ENCODE measurements at places on chromosomes 6 and 20.

DNA sequence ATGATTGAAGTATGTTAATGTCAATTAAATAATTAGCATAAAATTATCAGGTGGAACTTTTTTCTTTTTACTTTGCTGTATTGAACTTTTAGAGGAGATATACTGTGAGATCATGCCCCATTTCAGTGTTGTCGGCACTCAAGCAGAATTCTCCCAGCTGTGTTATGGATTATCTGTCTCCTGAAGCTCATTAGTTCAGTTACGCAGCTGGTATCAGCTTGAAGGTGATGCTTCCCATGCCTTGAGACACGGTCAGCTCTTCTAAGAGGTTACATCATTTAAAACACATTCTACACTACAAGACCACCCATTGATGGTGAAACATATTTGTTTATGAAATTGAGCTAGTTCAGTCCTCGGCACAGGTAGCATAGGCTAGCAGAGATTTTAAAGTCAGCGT lies 68.9 kb upstream of the PHACTR2 start:
- no peak for DNase-seq

GRCh38 chr6:2915150-2915549 lies 12.0 kb upstream of the SERPINB9 start:
- DNase-seq: no peak

DNA sequence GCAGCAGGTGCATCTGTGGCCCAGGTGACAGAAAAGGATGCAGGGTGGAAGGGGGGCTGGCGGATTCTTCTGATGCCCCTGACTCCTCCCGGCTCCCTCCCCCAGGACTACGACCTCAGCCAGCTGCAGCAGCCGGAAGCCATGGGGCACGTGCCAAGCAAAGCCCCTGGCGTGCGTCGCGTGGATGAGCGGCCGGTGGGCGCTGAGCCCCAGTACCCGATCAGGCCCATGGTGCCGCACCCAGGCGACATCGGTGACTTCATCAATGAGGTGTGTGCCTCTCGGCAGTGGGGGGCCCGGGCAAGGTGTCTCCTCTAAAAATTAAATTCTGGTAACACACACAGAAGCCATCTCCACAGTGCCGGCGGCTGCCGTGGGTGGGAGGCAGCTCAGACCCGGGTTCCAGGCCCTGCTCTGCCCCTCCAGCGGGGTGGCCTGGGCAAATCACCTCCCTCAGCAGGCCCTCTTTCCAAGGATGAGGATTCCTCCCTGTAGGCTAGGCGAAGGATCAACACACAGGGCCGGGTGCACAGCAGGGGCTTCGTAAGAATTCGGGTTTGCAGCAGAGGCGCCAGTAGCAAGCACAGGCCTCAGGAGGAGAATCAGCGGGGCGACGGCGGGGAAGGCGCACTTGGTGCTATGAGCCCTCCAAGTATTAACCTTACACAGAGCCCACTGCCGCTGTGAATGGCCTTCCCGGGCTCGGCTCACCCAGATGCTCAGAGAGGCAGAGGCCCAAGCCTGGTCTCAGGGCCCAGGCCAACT lies 131.5 kb downstream of the TAF4 start:
- DNase-seq: no peak

DNA sequence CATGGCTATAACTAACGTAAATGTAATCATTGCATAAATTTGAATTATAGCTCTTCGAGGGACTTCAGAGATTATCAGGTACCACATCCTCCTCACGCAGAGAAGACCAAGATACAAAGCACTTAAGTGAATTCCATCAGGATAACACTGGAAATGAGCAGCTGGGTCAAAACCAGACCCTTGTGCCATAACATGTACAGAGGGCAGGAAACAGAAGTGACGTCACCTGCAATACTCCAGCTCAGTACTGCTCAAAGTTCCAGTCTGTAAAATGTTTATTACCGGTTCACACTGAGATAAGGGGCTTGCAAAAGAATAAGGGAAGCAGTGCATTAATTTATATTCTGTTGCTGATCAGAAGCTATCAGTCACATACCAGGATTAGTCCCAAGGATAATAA lies 45.8 kb downstream of the RGS17 start:
- DNase-seq: no peak

DNA sequence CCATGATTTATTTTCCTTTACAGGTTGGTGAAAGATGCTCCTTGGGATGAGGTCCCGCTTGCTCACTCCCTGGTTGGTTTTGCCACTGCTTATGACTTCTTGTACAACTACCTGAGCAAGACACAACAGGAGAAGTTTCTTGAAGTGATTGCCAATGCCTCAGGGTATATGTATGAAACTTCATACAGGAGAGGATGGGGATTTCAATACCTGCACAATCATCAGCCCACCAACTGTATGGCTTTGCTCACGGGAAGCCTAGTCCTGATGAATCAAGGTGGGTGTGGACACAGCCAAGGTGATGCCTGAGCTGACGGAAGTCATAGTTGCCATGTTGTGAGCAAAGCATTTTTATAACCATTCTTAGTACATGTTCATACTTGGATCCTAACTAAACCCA lies 34.6 kb upstream of the CALHM6 start:
- no peak for DNase-seq

- no peak for DNase-seq
Measured at GRCh38 chr6:8810325-8810724, 375.0 kb upstream of the SLC35B3 start.

DNA sequence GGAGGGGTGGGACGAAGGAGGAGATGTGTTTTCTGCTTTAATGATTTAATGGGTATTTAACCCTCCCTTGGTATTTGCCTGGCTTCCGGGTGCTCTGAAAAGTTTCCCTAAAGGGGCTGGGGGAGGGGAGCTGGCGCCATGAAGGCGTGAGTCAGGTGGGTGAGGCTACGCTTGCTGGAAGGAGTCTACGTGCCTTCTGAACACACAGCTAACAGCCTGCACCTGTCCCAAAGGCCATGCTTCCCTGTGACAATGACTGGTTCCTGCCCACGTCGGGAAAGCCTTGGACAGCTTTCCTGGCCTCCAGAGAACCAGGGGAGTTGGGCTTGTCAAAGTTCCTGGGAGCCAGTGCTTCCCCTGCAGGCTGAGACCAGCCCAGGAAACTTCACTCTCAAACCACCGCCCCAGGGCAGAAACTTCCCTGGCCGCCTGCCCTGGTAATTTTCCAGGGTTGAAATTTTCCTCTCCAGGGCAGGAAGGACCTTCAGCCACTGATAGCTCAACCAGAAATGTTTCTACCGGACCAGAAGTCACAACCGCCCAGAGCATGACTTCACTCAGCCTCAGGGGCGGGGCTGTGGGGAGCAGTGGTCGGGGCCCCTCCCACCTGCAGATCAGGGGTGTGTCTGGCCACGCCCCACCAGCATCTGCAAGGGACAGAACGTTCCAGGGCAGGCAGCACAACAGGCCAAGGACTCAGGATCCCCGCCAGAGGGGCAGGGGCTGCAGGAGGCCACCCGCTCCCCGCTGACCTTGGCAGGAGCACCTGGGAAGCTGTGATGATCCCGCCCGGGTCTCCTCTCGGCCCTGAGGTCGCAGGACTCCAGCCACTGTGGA lies 18.6 kb upstream of the SLCO4A1 start:
- DNase-seq: no peak

DNA sequence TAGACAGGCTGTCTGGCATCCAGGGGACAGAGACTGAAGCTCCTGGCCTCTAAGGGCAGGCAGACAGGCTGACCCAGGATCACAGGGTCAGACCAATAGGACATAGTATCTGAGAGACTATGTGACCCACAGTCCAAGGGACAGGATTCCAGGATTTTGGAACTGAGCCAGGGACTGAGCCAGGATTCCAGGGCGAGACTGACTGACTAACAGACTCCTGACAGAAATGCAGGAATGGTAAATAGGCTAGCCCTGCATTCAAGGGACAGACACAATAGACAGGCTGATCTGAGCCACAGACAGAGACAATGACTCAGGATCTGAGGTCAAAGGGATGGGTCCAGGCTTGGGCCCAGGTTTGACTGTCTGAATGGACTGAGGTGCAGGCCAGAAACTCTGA lies 19.8 kb downstream of the XKR7 start:
- DNase-seq: no peak

- DNase-seq: no peak
Measured at GRCh38 chr6:108174371-108175175, 8.8 kb downstream of the NR2E1 start.

- DNase-seq: no peak
Measured at GRCh38 chr6:134309983-134310605, 7.8 kb downstream of the SGK1 start.

DNA sequence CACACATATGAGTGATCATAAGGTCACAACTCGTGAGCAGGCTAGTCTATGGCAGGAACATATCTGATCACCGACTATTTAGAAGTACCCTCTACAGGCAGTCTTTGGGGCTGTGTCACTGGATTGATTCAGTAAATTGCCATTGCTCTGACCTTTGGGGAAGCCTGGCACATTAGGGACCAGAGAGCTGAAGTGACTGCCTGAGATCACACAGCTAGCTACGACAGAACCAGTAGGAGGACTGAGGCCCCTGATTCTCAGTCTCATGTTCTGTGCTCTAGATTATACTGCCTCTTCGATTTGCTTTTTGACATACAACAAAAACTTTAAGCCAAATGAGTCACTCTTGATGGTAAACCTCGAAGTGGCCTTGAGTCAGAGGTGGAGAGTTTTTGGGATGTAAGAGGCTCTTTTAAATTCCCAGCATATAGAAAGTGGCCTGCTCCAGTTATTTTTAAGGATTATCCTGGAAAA lies 247.5 kb upstream of the SUPT3H start:
- no peak for DNase-seq

- no peak for DNase-seq
Measured at GRCh38 chr20:31948008-31948407, 3.8 kb downstream of the PDRG1 start.

- DNase-seq: no peak
Measured at GRCh38 chr20:52404671-52405070, 213.1 kb upstream of the ZFP64 start.

DNA sequence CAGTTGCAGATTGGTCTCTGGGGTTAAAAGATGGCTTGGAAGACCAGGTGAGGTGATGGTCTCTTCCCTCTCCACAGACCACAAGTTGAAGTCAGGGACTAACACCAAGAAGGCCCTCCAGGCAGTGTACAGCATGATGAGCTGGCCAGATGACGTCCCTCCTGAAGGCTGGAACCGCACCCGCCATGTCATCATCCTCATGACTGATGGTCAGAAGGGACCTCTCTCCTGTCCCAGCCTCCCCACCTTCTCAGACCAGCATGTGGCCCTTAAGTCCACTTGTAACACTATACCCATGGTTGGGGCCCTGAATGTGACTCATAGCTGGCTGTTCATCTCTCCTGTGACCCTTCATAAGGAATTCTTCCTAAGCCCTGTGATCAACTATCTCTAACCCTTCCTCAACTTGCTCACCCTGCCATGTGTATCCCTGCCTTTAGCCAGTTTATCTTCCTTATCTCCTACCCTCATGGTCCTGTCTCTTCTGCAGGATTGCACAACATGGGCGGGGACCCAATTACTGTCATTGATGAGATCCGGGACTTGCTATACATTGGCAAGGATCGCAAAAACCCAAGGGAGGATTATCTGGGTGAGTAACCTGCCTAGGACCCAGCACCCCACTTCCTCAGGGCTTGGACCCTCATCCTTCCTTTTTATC lies 3.0 kb downstream of the CFB start:
- DNase-seq: no peak

GRCh38 chr6:113112086-113112485 lies 745.1 kb upstream of the MARCKS start:
- no peak for DNase-seq

DNA sequence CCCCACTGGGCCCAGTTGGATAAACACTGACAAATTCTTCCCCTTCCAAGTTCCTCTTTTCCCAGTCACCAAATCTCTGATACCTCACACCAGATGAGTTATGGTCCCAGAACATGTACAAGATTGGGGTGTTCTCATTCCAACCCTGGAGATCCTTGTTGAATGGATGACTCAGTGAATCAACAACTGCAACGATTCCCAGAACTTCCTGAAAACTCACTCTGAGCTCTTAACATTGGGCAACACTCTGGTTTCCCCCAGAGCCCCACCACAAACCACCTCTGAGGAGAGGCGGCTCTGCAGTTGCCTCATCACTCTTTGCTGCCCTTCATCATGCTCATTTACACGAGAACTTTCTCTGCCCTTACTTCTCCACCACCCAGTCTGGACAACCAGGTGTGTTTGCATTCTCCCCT lies 115.2 kb downstream of the MRPL14 start:
- no peak for DNase-seq

DNA sequence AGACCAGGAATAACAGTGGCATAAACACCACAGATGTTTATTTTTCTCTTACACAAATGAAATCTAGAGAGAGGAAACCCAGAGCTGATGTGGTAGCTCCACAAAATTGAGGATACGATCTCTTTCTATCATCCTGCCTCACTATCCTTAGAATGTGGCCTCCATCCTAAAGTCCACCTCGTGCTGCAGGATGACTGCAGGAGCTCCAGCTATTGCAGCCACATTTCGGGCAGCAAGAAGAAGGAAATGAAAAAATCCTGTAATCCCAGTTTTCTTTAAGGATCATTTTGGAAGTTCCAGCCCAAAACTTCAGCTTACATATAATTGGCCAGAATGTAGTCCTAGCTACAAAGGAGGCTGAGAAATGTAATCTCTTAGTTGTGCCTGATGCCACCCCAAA lies 41.2 kb upstream of the ARFGEF2 start:
- no peak for DNase-seq

GRCh38 chr6:164694386-164694785 lies 615.0 kb downstream of the C6orf118 start:
- no peak for DNase-seq

GRCh38 chr6:116326181-116326671 lies 44.5 kb upstream of the DSE start:
- no peak for DNase-seq

GRCh38 chr6:117469356-117469755 lies 13.1 kb upstream of the DCBLD1 start:
- no peak for DNase-seq

GRCh38 chr20:25018841-25019240 lies 26.3 kb upstream of the APMAP start:
- no peak for DNase-seq

DNA sequence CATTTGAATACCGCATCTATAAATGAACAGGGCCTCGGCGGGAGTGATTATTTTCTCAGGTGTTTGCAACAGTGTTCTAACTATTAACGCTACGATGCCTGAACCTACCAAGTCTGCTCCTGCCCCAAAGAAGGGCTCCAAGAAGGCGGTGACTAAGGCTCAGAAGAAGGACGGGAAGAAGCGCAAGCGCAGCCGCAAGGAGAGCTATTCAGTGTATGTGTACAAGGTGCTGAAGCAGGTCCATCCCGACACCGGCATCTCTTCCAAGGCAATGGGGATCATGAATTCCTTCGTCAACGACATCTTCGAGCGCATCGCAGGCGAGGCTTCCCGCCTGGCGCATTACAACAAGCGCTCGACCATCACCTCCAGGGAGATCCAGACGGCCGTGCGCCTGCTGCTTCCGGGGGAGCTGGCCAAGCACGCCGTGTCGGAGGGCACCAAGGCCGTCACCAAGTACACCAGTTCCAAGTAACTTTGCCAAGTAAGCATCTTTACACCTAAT lies 70.9 kb downstream of the HFE start:
- peak; percentile 93 for DNase-seq

GRCh38 chr6:152298848-152299735 lies 338.1 kb downstream of the SYNE1 start:
- DNase-seq: no peak

- DNase-seq: no peak
Measured at GRCh38 chr6:36599791-36600209, 5.6 kb downstream of the SRSF3 start.
